ENCODE measurements at places on chromosomes 1 and 21.

- no peak for DNase-seq
These were observed 120.0 kb upstream of the ZC3H11B start for GRCh38 chr1:219732814-219733491.

- DNase-seq: no peak
These were observed 60.6 kb upstream of the LRRC8B start for GRCh38 chr1:89464008-89464407.

- peak; percentile 40 for DNase-seq
These were observed 1.7 kb downstream of the TMEM125 start for GRCh38 chr1:43271186-43272118.

GRCh38 chr1:1305300-1306069, 2.2 kb downstream of the ACAP3 start:
- no peak for DNase-seq

DNA sequence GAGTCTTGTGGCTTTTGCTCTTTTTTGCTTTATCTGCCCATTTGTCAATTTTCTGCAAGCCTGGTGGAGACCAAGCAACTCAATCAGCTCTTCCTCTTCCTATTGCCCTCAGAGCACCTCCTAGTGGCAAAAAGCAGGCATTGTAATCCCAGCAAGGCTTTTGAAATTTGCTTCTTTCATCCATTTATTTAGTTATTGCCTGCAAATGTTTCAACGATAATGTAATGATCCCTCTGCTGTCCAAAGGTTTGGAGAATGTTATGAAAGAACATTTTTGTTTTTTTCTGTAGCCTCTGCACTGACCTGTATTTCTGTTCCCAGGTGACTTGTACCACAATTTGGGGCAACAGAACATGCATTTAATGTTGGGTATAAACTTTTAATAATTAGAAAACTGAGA, 127.8 kb downstream of the GABPA start:
- DNase-seq: no peak

GRCh38 chr1:97920276-97920831, 480 bp downstream of the DPYD start:
- DNase-seq: no peak

DNA sequence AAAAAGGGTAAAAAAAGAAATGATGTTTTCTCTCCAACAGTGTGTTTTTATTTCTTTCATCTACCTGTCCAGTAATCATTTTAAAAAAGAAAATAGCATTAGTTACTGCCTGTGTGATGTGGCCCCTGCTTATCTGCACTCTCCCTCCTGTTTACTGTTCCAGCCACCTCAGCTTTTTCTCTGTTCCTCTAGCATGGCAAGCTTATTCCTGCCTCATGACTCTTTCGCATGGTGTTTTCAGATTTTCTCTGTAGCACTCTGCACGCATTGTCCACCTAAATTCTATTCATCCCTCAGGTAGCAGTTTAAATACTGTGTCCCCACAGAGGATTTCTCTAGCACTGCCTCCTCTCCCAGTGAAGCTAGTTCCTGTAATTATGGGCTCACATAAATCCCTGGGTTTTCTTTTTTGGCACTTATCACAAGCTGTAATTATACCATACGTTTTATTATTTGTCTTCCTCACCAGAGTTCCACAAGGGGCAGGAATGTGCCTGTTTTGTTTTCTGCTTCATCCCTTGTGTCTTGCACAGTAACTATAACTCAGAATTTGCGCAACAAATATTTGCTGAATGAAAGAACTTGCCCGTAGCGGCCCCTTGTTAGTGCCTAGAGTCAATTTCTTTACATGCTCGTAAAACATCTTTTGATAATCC, 51.4 kb upstream of the LRIG2 start:
- no peak for DNase-seq

DNA sequence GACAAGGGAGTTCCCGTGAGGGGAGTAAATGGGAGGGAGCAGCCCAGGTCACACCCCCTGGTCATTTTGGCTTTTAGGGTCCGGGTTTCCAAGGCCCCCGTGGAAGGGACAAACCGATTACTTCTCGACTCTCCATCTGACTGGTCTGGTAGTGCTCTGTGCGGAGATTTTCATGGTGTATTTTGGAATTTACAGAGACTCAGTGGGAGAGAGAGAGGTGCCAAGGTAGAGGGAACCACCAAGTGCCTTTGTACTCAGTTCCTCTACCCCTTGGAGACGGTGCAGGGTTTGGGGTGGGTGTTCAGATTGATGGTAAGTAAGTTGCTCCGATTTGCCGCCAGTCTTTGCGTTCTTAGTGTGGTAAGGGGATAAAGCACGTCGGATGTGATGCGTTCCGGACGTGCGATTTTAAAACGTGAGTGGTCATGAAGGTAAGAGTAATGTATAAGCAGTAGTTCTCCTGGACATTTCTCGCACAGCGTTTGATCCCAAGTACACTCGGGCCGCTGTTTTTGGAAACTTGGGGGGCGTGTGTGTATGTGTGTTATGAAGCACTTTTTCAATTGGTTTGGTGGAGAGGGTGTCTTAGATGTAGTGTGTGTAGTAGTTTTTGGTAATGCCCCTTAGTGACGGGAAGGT, 682 bp downstream of the SUCO start:
- peak; percentile 80 for DNase-seq

GRCh38 chr1:214640431-214641213, 37.6 kb downstream of the CENPF start:
- no peak for DNase-seq

- peak; percentile 12 for DNase-seq
These were observed 46.4 kb upstream of the KRTAP19-8 start for GRCh38 chr21:31084689-31085088.

DNA sequence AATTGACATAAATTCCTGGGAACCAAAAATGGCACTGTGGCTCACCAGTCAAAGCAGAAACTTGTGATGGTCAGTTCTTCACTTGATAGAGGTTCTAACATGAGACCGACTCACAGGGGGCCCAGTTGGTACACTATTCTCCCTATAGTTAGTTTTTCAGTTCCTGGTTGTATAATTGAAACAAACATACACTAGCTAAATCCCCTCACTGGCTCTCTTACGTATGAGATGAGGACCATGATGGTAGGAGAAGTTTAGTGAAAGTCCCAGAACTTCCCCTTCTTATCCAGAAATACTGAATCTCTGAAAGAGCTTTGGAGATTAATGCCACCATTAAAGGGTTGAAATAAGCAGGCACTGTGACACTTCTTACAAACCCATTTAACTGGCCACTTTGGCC, 2.8 kb upstream of the S100B start:
- no peak for DNase-seq

DNA sequence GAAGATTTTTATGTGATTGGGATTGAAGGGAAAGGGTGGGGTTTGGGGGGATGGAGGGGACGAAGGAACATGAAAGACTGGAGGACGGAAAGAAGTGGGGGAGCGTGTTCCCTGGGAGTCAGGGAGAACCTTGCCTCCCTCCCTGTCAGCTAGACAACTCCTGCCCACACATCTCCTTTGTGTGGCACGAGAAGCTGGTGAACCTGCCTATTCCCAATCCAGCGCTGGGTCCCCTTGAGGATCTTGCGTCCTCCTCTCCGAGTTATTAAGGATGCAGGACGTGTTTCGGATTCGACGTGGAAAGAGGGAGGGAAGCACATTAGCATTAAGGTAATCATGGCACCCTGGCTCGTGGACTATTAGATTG, 1.4 kb downstream of the LRRC7 start:
- no peak for DNase-seq

- no peak for DNase-seq
These were observed 23.3 kb upstream of the PTGFRN start for GRCh38 chr1:116886291-116886878.

DNA sequence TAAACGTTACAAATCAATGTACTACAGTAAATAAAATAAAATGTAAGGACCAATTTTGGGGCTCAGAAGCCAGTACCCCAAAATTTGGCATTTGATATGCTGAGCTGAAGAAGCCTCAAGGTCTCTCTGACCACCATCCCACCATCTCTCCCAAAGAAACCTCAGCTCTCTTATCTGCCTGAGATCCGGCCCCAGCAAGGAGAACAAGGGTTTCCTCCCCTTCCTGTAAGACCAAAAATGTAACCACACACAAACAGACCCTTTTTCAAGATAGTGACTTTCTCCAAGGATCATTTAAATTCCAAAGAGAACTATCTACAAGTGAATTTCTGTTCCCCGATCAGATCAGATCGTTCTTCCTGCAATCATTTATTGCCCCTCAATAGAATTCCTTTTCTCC, 68.1 kb upstream of the SLC45A1 start:
- DNase-seq: no peak

- DNase-seq: no peak
These were observed 894 bp downstream of the EPB41 start for GRCh38 chr1:28915031-28915895.

DNA sequence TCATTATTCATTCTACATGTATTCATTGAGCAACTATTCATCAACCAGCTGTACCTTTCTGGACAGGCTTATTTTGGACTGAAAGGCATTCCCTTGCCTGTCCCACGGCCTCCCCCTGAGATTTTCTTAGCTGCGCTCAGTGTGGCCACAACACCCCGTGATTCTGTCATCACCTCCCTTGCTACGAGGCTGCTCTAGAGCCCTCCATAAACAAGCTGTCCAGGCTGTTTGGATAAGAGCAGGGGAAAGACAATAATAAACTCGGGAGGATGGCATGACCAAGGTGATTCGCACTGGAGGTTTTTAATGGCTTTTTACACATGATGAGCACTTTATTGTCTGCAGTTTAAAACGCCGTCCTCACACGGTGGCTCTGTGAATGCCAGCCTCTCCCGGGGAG, 139.7 kb downstream of the ROR1 start:
- no peak for DNase-seq

GRCh38 chr1:207745839-207746767, 5.8 kb upstream of the CD46 start:
- DNase-seq: no peak

- DNase-seq: no peak
These were observed 1.9 kb downstream of the KRTAP10-4 start for GRCh38 chr21:44575307-44576024.

- DNase-seq: no peak
These were observed 4.4 kb downstream of the SSBP3 start for GRCh38 chr1:54401799-54402198.

DNA sequence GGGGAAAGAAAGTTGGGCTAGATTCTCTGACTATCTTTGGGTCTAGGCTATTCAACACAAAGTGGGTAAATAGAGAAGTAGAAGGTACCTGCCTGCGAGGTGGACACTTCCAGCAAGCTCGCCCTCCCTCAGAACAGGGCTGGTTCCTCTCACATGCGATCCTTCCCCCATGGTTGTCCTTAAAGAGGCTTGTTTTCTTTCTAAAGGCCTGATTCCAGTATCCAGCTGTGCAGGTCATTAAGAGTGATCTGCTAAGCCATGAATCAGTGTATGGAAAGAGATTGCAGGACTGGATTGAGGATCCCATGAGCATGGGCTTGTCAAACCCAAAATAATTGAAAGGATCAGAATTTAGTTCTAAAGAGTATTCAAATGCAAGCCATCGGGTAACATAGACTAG, 189.0 kb downstream of the URB2 start:
- no peak for DNase-seq

GRCh38 chr1:230103306-230104173, 36.5 kb downstream of the GALNT2 start:
- DNase-seq: no peak

DNA sequence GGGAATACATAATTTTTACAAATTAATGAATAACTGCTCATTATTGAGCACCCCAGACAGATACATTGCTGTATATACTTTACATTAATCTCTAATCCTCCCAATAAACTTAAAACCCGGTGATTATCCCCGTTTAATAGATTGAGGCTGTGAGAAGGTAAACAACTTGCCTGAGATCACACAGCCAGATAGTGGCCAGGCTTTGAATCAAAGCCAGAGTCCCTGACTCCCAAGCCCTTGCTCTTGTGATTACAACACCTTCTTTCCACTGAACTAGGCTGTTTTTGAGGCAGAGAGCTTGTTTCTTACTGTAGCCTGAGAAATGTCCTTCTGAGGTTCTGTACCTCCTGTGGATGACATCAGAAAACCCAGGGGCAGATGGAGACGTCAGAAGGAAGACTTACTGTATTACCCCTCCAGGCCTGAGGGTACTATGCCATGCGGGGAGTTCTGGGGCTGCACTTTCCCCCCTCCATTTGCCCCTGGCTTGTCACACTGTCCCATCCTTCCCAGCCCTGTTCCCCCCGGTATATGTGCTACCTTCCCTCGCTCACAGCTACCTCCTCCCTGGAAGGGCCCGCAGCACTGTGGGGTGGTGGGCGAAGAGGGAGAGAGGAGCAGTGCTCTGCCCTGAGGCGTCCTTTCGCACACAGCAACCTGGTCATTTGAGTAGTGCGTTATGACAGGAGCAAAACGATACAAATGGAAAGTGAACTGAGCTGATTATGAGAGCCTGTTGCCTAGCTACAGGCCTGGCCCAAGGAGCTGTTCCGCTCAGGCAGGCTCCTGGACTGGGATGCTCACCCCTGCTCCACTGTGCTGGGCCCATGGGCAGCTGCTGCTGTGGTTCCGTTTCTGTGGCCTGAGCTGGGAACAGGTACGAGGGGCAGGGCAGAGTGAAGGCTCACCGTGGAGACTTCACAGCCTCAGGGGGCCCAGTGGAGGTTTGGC, 4.6 kb downstream of the KCNC4 start:
- DNase-seq: no peak

DNA sequence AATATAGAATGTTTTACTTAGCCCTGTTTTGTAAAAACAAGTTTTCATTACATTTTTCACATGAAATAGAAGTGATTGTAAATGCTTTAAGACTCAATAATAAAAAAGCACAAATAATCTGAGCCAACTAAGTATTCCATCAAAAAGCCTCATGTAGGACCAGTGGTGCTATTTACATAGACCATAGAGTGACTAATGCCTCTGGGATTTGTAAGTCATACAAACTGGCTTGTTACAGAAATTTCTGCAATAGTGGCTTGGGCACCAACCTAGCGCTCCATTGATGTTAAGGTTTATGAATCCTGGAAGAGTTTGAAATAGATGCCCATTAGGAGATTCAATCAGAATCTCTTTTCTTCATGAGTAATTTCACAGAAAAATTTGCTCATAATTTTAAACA, 31.9 kb downstream of the ZMYM1 start:
- no peak for DNase-seq

DNA sequence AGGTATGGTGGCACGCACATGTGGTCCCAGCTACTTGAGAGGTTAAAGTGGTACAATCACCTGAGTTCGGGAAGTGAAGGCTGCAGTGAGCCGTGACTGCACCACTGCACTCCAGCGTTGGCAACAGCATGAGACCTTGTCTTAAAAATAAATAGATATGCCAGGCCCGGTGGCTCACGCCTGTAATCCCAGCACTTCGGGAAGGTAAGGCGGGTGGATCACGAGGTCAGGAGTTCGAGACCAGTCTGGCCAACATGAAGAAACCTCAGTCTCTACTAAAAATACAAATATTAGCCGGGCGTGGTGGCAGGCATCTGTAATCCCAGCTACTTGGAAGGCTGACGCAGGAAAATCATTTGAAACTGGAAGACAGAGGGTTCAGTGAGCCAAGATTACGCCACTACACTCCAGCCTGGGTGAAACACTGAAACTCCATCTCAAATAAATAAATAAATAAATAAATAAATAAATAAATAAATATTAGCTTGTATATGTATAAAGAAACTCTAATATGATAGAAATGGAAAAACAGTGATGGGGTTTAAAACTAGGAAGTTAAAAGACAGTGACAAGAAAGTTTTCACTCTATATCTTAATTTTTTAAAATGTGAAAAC, 18.8 kb downstream of the GATAD2B start:
- no peak for DNase-seq

Data from coronary artery (tissue), 2 donors.